IMR-90 (cell line): ENCODE measurements at places on chromosomes 2 and 18. TPM values are rescaled to one million over a fixed set of nuclear protein-coding genes. Genes with fewer than 3 reads are reported as not detected.

- no peaks in the 10 kb centered on the region for H3K4me1 ChIP-seq
- peaks cover 28% of the 10 kb centered on the region; the same call in 1 of the 2 replicates for H3K27me3 ChIP-seq
- H3K4me3 ChIP-seq: no peak overlapping the region
- no peak overlapping the region for H3K27ac ChIP-seq
- DNase-seq: no peak
These were observed 21.5 kb upstream of the TNS1 start for GRCh38 chr2:218024336-218024735.

Gene ST8SIA5
- not detected in 2 replicates for total RNA-seq

Gene ADRA2B
- total RNA-seq: not detected in 2 replicates

- H3K27me3 ChIP-seq: no peaks in the 10 kb centered on the region
- H3K36me3 ChIP-seq: no peaks in the 10 kb centered on the region
- H3K4me3 ChIP-seq: no peak overlapping the region
These were observed 117.1 kb upstream of the SERTAD2 start for GRCh38 chr2:64770781-64771334.

DNA sequence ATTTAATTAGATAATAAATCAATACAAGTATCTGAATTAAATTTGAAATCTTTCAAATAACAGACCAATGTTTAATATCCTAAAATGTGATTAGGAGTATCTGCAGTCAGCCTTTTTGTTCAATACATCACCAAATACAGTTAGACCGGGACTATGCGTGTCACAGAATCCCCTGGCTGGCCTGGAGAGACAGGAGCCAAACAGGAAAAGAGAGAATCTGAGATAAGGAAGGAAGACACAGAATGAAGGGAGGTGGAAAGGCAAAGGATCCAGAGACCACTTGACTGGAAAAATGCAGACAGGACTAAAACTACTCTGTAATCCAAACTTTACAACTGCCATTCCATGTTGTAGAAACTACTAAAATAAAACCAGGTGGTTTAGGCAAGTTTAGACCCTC, 66.3 kb downstream of the SIGLEC15 start:
- no peak for DNase-seq
- H3K4me1 ChIP-seq: 0 out of 2 replicates have a peak, but pooled peaks cover 2% of the 10 kb centered on the region
- peaks cover 32% of the 10 kb centered on the region for H3K36me3 ChIP-seq
- H3K27me3 ChIP-seq: no peaks in the 10 kb centered on the region
- no peak overlapping the region for H3K27ac ChIP-seq

Gene RTTN
- total RNA-seq: 19.9 and 21.9 TPM in 2 replicates

Gene POTEI
- not detected in 2 replicates for total RNA-seq

DNA sequence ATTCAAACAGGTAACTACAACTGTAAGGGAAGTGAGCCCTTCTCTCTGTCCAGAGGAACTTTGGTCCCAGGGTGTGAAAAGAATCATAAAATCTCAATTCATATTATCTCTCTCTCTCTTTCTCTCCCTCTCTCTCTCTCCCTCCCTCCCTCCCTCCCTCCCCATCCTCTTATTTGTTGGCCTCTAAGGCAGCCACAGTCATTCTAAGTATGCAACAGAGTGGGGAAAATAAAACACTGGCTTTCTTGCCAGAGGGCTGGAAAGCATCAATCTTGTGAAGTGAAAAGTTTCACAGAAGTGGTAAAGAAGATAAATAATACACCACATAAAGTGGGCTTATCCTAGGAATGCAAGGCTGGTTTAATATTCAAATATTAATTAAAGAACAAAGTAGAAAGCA, 95.6 kb upstream of the KCNH7 start:
- no peaks in the 10 kb centered on the region for H3K36me3 ChIP-seq
- H3K27ac ChIP-seq: no peak overlapping the region
- no peaks in the 10 kb centered on the region for H3K27me3 ChIP-seq
- no peaks in the 10 kb centered on the region for H3K4me1 ChIP-seq

Gene RPRM
- not detected in 2 replicates for total RNA-seq

DNA sequence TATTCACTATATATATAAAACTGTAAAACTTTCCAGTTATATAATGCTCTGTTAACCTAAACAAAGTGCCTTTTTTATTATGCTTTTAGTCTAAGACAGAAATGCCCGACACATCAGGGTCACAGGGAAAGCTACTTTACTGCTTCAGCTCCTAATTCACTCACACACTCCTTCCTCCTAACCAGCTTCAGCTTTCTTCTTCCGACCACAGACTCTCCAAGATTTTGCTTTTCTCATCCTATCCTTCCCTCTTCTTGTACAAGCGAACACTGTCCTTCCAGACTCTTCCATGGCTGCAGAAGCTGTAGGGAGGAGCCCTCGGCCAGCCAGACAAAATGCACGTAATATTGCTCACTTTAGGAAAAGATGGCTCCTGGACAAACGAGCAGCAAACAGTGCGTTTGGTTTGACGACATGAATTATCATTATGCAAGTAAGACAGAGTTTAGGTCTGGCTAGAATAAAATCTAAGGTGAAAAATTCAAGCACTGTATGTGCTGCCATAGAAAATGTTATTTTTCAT, 47.5 kb upstream of the HNRNPA3 start:
- peak overlapping the region; percentile 90 for H3K27ac ChIP-seq
- no peaks in the 10 kb centered on the region for H3K27me3 ChIP-seq
- H3K4me3 ChIP-seq: peak overlapping the region; percentile 35; the same call in 1 of the 2 replicates
- peaks cover 12% of the 10 kb centered on the region for H3K4me1 ChIP-seq
- peak; percentile 45 for DNase-seq

GRCh38 chr18:45383228-45383627, 232.0 kb upstream of the SLC14A2 start:
- no peak for DNase-seq
- no peaks in the 10 kb centered on the region; the same call in 1 of the 2 replicates for H3K4me1 ChIP-seq
- no peak overlapping the region for H3K27ac ChIP-seq
- H3K27me3 ChIP-seq: peaks cover 5% of the 10 kb centered on the region; the same call in 1 of the 2 replicates
- H3K4me3 ChIP-seq: no peak overlapping the region

GRCh38 chr2:162333968-162334367, 10.0 kb upstream of the GCA start:
- peak; percentile 33 for DNase-seq
- H3K36me3 ChIP-seq: no peaks in the 10 kb centered on the region
- H3K27me3 ChIP-seq: peaks cover 2% of the 10 kb centered on the region; the same call in 1 of the 2 replicates

DNA sequence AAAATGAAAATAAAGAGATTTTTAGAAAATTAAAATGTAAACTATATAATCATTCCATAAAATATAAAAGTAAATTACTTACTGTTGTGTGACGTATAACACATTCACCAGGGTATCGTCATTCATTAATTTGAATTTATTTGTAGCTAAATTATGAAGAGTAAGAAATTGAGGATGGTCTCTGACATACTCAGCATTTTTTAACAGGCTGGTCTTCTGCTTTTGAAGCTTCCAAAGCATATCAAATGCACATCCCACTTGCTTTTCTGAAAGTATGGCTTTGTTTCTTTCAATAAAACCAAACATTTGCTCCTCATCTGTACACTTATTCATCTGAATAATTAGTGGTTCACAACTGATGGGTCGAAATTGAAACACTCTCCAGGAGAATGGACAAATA, 2.1 kb downstream of the FASTKD1 start:
- no peak for DNase-seq
- no peak overlapping the region for H3K4me3 ChIP-seq
- no peak overlapping the region for H3K27ac ChIP-seq
- H3K4me1 ChIP-seq: no peaks in the 10 kb centered on the region
- H3K27me3 ChIP-seq: no peaks in the 10 kb centered on the region

GRCh38 chr2:104078431-104079157, 775.3 kb upstream of the POU3F3 start:
- no peak overlapping the region for H3K27ac ChIP-seq
- H3K36me3 ChIP-seq: no peaks in the 10 kb centered on the region
- no peaks in the 10 kb centered on the region for H3K27me3 ChIP-seq
- no peak overlapping the region for H3K4me3 ChIP-seq
- H3K4me1 ChIP-seq: no peaks in the 10 kb centered on the region

Gene PCARE
- not detected in 2 replicates for total RNA-seq

DNA sequence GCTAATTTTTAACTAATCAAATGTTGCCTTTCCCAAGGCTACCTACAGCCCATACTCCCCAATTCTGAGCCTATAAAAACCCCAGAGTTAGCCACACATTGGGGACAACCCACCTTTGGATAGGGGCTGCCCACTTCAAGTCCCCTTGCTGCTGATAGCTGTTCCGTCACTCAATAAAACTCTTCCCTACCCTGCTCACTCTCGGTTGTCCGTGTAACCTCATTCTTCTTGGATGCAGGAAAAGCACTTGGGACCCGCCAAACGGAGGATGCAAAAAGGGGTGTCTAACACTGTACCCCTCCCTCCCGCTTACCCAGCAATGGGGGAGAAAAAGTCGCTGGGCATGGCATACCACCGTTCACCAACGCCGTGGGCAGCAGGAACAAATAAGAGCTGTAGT, 12.2 kb downstream of the IWS1 start:
- H3K36me3 ChIP-seq: peaks cover 16% of the 10 kb centered on the region
- H3K27ac ChIP-seq: no peak overlapping the region
- no peaks in the 10 kb centered on the region for H3K27me3 ChIP-seq
- DNase-seq: no peak

- DNase-seq: no peak
- H3K27me3 ChIP-seq: no peaks in the 10 kb centered on the region
- H3K4me1 ChIP-seq: no peaks in the 10 kb centered on the region
These were observed 127.1 kb upstream of the CDH7 start for GRCh38 chr18:65623676-65624075.

DNA sequence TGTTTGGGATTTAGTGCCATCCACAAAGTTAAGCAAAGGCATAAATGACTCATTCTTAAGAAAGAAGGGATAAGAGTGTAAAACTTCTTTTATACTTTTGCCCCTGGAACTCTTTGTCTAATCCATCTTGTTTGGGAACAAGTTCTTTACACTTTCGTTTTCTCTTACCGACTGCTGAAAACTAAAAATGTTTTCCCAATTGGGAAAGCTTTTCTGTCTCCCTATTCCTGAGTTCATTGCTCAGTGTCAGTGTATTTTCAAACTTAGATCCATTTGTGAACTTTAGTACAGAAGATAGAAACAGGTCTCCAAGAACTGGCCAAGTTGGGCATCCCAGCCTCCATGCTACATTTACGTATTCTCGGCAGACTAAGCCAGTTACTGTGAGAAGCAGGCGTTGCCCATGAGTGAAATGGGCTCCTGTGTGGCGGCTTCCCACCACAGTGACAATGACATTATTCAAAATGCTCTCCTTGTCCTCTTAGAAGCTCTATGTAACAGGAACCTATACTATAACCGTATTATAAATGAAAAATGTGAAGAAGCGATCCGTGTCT, 51.7 kb downstream of the TGOLN2 start:
- H3K4me3 ChIP-seq: no peak overlapping the region
- H3K36me3 ChIP-seq: no peaks in the 10 kb centered on the region
- no peaks in the 10 kb centered on the region for H3K27me3 ChIP-seq
- H3K27ac ChIP-seq: peak overlapping the region; percentile 53; the same call in 1 of the 2 replicates
- H3K4me1 ChIP-seq: peaks cover 36% of the 10 kb centered on the region

Gene BOLL
- not detected in 2 replicates for total RNA-seq

DNA sequence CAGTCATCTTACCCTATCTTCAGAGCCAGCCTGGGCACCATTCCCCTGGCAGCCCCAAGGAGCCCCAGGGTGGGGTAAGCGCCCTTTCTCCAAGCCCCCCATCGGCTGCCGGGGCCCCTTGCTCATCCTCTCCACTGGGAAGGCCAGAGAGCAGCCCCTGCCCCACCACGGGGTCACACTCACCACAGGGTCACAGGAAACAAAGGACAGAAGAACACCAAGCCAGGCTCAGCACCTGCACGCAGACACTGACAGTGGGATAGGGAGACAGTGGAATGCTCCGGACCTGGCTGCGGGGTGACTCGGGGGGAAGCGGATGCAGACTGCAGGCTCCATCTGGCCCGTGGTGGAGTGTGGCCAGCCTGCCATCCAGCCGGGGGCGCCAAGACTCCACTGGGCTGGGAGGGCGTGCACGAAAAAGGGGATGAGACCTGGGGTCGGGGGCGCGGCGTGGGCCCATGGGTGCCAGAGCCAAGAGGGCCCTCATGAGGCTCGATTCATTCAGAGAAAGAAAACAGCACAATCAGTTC, 21.1 kb downstream of the HDAC4 start:
- no peak overlapping the region for H3K4me3 ChIP-seq
- peaks cover 27% of the 10 kb centered on the region for H3K36me3 ChIP-seq
- no peak overlapping the region for H3K27ac ChIP-seq
- H3K4me1 ChIP-seq: no peaks in the 10 kb centered on the region; the same call in 1 of the 2 replicates
- no peaks in the 10 kb centered on the region for H3K27me3 ChIP-seq
- DNase-seq: no peak

GRCh38 chr2:226701052-226701451, 98.6 kb downstream of the IRS1 start:
- no peaks in the 10 kb centered on the region for H3K27me3 ChIP-seq
- H3K4me3 ChIP-seq: no peak overlapping the region
- peaks cover 2% of the 10 kb centered on the region for H3K4me1 ChIP-seq
- peak; percentile 98 for DNase-seq

Gene KDSR
- total RNA-seq: 21.5 and 23.3 TPM in 2 replicates

GRCh38 chr2:216147172-216148131, 38.3 kb downstream of the XRCC5 start:
- peaks cover 4% of the 10 kb centered on the region; the same call in 1 of the 2 replicates for H3K4me1 ChIP-seq
- no peaks in the 10 kb centered on the region for H3K27me3 ChIP-seq
- no peak overlapping the region for H3K4me3 ChIP-seq
- H3K36me3 ChIP-seq: peaks cover 46% of the 10 kb centered on the region

- peaks cover 14% of the 10 kb centered on the region for H3K27me3 ChIP-seq
- no peak for DNase-seq
- no peaks in the 10 kb centered on the region for H3K36me3 ChIP-seq
- H3K27ac ChIP-seq: no peak overlapping the region
- H3K4me3 ChIP-seq: no peak overlapping the region
These were observed 153.7 kb upstream of the NCK2 start for GRCh38 chr2:105590780-105591660.

GRCh38 chr18:74654638-74655037, 57.0 kb downstream of the ZNF407 start:
- H3K27ac ChIP-seq: no peak overlapping the region
- peaks cover 2% of the 10 kb centered on the region; the same call in 1 of the 2 replicates for H3K4me1 ChIP-seq

GRCh38 chr2:233088972-233089345, 28.8 kb downstream of the INPP5D start:
- no peak overlapping the region for H3K27ac ChIP-seq
- H3K36me3 ChIP-seq: no peaks in the 10 kb centered on the region
- H3K4me1 ChIP-seq: no peaks in the 10 kb centered on the region

GRCh38 chr2:234671231-234671630, 174.3 kb upstream of the ARL4C start:
- peaks cover 41% of the 10 kb centered on the region for H3K4me1 ChIP-seq
- no peaks in the 10 kb centered on the region for H3K27me3 ChIP-seq
- no peaks in the 10 kb centered on the region for H3K36me3 ChIP-seq
- no peak overlapping the region for H3K4me3 ChIP-seq

Gene ACVR1C
- 0.18 and 0.28 TPM in 2 replicates for total RNA-seq

Gene CENPA
- 7.7 and 10.0 TPM in 2 replicates for total RNA-seq

DNA sequence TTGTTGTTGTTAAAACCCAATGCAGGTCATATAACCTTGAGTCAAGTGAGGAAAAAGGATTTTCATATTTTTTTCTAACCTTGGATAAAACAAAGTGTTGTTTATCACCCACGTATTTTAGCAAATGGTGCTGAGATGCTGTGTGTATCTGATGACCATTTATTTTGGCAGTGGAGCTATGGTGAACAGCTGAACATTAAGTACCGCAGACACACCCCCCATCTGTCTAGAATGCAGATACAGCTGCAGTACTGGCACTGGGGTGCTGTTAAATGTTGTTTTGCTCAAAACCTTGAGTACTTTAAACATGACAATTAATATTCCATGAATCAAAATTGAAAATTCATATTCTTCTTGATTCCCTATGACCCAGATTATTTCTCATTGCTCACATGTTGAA, 773.3 kb upstream of the SLC39A10 start:
- no peaks in the 10 kb centered on the region for H3K4me1 ChIP-seq
- no peak for DNase-seq
- H3K27ac ChIP-seq: no peak overlapping the region
- no peaks in the 10 kb centered on the region for H3K27me3 ChIP-seq
- no peaks in the 10 kb centered on the region for H3K36me3 ChIP-seq

GRCh38 chr2:129906861-129907235, 72.6 kb upstream of the RAB6C start:
- no peaks in the 10 kb centered on the region for H3K36me3 ChIP-seq
- H3K27me3 ChIP-seq: no peaks in the 10 kb centered on the region
- no peak overlapping the region for H3K4me3 ChIP-seq
- H3K4me1 ChIP-seq: no peaks in the 10 kb centered on the region
- H3K27ac ChIP-seq: no peak overlapping the region
